Purkinje cell (primary cell): ENCODE measurements at places on chromosomes 5 and 9. TPM values are rescaled to one million over a fixed set of nuclear protein-coding genes. Genes with fewer than 3 reads are reported as not detected.

Gene CRAT
- 2.7 and 3.8 TPM in 2 replicates for polyA plus RNA-seq

Gene SLC34A1
- not detected in 2 replicates for polyA plus RNA-seq

Gene FBP2
- not detected in 2 replicates for polyA plus RNA-seq

Gene DAB2IP
- 0.07 and 0.22 TPM in 2 replicates for polyA plus RNA-seq

Gene TMOD1
- polyA plus RNA-seq: 8.3 and 15.1 TPM in 2 replicates

Gene FBXL7
- not detected in 2 replicates for polyA plus RNA-seq
